ENCODE measurements at places on chromosomes 2 and 18.
A peak's percentile ranks its signal among the peaks of the same experiment; 100 is the strongest.

DNA sequence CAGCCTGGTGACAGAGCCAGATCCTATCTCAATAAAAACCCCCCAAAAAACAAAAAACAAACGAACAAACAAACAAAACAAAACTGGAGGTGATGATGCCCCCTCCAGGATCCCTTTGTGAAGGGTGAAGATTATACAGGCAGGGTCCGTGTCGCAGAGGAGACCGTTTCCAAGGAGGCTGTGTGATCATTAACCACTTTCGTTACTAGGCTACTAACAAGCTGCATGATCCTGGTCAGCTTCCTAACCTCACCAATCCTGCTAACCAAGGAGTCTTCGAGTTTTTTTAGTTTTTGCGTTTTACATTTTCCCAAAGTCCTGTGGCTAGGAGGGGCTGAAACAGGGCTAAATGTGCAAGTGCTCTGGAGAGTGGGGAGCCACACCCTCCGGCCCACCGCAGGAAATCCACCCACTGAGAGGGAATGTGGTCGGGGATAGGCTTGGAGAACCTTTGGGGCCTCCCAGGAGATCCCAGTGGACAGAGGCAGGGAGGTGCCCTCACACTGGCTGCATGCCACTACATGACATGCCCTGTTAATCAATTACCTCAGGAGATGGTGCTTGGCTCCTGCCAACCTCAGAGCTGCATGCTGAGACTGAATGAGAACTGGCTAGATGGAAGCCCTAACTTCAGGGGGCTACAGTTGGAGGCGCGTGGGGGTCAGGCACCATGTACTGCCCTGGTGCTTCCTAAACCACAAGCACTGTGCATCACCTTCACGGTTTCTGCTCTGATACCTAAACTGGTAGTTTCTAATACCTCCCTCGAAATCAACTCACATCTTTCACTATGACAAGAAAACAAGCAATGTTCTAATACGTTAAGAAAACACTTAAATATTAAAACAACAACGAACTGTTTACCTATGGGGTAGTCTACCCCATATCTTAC, 67.5 kb upstream of the RGPD5 start:
- peak; percentile 21 for DNase-seq

DNA sequence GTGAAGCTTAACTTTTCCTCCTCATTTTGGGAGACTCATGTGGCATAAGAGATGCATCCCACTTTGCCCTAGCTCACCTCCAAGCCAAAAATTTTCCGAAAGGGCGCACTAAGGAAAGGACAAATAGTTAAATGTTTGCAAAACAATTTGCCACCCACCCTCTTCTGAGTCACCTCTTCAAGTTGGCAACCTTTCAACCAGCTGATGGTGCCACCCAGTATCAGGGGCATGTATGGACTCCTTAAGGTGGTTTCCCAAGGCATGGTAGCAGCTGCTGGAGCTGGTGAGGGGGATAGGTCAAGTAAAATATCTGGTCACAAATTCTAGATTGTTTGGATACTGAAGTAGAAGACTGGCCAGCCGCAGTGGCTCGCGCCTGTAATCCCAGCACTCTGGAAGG, 17.2 kb upstream of the ITGAV start:
- no peak for DNase-seq

DNA sequence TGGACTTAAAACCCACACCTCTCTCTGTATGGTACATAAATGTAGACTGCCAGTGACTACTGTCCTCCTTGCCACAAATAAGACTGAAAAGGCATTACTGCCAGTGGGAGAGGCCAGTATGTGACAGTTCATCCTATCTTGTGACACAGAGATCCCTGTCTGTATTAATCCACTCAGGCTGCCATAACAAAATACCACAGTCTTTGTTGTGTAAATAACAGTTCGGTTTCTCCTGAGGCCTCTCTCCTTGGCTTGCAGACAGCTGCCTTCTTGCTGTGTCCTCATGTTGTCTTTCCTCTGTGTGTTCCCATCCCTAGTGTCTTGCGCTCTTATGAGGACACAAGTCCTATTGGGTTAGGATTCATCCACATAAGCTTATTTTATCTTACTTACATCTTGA, 46.4 kb upstream of the IL1RL1 start:
- DNase-seq = no peak

DNA sequence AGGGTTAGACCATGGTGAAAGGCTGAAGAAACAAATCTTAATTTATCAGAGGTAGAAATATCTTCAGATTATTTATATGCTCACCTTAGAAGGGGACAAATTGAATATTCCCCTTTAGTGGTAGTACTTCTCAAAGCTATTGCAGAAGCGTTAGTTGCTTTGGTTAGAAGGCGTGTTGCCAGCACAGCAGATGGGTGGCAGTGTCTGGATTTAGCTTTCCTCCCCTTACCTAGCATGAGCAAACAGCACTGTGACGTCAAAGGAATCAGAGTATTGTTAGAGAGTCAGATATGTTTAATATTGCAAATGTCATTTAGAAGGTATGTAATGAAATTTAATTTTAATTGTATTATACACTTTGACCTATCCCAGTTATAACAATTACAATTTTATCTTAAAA, 27.2 kb upstream of the GALR1 start:
- DNase-seq = no peak

DNA sequence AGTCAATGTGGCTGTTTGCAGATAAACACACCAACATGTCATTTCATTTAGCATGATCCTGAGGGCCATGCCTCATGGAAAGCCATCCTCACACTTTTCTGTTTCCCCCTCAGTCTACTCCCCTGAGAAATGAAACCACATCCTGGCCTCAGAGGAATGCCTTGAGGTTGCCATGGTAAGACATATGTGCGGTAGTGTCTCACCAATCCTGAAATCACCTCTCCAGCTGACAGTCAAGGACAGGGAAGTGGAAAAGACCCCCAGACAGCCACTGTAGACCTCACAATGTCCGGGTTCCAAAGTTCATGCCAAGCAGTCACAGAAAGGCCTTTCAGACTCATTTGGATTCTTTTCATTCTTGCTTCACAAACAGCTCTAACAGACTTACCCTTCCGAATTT, 175.2 kb upstream of the PKDCC start:
- DNase-seq = no peak

DNA sequence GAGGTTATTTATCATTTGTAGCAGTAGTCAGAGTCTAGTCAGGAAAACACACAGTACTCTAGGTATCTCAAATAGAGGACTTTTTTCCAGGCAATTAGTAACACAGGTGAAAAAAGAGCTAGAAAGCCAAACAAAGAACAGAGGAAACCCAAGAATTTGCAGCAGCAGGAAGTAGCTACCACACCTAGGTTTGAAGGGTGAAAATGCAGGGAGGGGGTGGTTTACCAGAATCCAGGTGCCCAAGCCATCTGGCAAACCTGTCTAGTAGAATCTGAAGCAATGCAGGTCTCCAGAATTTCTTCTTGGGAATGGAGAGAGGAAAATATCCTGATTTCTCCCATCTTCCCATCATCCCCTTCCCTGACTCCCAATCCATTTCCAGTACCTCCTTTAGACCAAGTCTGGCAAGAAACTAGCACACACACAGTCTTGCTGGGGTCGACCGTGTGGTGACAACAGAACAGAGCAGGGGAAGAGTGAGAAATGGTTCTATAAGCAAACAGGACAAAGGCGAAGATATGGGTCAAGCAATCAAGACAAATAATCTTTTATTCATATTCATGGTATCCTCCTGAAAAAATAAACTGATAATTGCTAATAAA, 231.9 kb upstream of the MMADHC start:
- no peak for DNase-seq

GRCh38 chr2:8332646-8333045, 349.2 kb upstream of the ID2 start:
- no peak for DNase-seq

- DNase-seq = no peak
These were observed 514.2 kb downstream of the TXNL1 start for GRCh38 chr18:56124186-56124585.

- no peak for DNase-seq
These were observed 258.2 kb upstream of the RAB6C start for GRCh38 chr2:129721236-129721635.

- DNase-seq = no peak
These were observed 15.9 kb downstream of the GLS start for GRCh38 chr2:190896477-190896876.

DNA sequence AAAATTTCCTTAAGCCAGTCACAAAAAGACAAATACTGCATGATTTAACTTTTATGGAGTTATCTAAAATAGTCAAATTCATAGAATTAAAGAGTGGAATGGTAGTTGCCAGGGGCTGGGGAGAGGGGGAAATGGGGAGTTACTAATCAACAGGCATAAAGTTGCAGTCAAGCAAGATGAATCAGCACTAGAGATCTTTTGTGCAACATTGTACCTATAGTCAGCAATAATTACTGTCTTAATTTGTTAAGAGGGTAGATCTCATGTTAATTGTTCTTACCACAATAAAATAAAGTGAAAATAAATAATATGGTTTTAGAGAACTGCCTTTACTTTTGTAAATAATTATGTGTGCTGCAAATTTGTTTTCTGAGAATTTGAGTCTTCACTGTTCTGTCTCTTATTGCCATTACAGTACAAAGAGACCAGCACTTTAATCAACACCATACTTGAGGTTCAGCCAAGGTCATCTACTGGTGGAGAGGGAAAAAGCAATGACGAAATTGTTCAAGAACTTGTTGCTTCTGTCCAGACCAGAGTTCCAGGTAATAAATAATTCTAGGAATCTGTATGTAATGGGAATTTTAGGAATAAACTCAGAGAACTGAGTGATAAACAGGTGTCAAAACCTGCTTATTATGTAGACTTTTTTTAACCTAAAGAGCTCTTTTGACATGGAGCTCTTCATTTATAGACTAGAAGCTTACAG, 75.5 kb downstream of the TRABD2A start:
- no peak for DNase-seq
